ENCODE measurements at places on chromosomes 7 and 10. TPM values are rescaled to one million over a fixed set of nuclear protein-coding genes. Genes with fewer than 3 reads are reported as not detected.

ATRNL1 gene
- total RNA-seq, result 13.0 TPM

CPED1 gene
- 71.4 TPM for total RNA-seq

DNA sequence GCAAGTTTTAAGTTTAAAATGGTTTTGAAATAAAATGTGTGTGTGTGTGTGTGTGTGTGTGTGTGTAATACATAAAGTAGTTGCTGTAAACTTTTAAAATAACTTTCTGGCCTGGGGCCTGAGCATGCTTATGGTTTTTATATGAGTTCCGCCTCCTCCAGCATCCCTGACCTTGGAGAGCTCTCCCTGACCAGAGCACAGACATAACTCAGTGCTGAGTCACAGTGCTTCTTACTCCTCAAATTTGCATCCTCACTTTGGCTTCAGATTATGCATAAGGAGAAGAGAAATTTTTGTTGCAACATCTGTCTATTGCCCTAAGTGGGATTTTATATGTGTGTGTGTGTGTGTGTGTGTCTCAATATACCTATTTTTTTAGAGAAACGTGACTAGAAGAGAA lies 200.8 kb downstream of the ELMO1 start:
- no peak for DNase-seq

DNA sequence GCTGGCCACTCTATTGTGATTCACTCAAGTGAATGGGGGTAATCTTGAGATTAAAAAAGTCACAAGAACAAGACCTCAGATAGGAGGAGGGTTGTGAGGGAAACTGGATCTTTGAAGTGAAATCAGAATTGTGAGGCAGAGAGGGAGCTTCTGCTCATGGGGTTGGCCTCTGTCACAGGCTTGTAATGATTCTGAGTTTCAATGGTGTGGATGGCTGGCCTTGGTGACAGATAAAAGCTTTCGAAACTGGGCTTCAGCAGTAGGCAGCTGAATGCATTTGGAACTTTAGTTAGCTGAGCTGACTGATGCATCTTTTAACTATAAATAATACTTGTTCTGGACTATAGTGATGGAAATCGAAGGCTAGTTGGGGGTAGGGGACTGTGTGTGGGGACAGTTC lies 12.2 kb downstream of the TAS2R60 start:
- DNase-seq, result no peak

- DNase-seq, result no peak
These were observed 155.6 kb upstream of the FAM13C start for GRCh38 chr10:59517996-59518395.

- peak; percentile 3 for DNase-seq
These were observed 51.9 kb downstream of the ASZ1 start for GRCh38 chr7:117375380-117375779.

GRCh38 chr7:77561352-77561751 lies 24.3 kb downstream of the PTPN12 start:
- DNase-seq, result no peak

Data from LHCN-M2 (cell line).